ENCODE measurements at places on chromosomes 1 and 21.

DNA sequence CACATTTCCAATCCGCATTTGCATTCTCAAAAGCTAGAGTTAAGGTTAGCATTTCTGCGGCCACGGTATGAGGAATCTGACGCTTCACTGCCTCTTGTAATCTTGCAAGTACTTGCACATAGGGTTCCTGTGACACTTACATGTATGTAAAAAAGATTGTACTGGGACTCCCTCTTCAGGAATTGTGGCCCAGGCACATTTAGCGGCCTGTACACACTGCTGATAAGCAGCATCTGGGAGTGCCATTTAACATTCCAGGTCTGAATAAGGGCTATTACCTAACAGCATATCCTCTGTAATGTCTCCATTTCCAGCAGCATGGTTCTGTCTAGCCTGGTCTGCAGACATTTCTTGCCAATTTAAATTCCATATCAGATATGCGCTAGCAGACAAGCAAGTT, 75.7 kb downstream of the AXDND1 start:
- DNase-seq = no peak

GRCh38 chr1:15945832-15946448, 30.0 kb downstream of the ZBTB17 start:
- DNase-seq = no peak

DNA sequence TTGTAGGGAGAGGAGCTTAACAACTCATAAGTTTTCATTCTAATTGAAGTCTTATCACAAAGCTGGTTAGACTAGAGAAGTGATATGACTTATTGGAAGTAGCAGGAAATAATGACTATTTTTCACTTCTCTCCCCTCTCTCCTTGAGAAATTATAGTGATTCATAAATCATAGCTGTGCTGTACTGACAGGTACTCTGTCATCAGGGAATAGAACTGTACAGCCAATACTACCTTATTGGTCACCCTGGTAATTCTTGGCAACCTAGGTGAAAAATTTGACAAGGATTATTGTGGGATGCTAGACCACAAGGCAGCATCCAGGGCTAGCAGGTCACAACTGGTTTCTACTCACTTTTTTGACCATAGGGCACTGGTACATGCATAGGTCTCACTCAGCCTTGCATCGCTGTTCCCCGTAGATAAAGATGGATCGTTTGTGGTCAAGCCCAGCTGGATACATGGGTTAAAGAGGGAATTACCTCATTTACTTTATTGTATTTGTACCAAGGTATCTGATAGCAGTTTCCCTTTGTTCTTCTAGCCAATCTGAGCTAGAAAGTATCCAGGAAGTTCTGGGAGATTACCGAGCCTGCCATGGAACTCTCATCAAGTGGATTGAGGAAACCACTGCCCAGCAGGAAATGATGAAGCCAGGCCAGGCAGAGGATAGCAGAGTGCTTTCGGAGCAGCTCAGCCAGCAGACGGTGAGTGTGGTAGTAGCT, 113.6 kb downstream of the MACF1 start:
- peak; percentile 58 for DNase-seq

GRCh38 chr1:42504535-42505128, 41.5 kb downstream of the CCDC30 start:
- peak; percentile 7 for DNase-seq

GRCh38 chr1:84350550-84350949, 47.7 kb upstream of the DNASE2B start:
- no peak for DNase-seq

DNA sequence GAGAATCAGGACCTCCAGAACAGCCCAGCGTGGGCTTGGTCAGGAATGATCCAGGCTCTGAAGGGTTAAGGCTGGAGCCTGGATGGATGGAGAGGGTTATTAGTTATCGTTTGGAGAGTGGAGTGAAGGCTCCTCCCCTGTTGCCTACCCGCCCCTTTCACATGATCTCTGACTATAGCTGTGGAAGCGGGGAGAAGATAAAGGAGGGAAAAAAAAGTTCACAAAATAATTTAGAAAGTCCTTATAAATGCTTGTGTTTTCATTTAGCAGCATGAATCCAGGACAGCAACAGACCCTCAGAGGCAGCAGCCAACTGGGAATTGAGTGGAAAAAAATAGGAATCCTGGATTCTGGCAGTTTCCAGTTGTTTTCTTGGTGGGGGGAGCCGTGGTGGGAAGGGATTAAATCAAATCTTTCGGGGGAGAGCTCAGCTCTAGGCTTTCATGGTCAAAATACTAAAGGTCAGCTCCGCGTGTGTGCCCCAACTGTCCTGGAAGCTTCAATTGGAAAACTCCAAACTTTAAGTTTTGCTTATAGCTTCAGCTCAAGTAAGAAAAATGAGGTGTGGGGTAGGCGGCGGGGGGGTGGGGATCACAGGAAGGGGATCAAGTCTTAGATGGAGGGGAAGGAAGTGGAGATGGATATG, 595 bp upstream of the DDR2 start:
- peak; percentile 62 for DNase-seq

GRCh38 chr1:39657923-39658485, 13.9 kb downstream of the NT5C1A start:
- peak; percentile 59 for DNase-seq

- DNase-seq = no peak
Observed at GRCh38 chr1:84370266-84370665, 28.0 kb upstream of the DNASE2B start.

DNA sequence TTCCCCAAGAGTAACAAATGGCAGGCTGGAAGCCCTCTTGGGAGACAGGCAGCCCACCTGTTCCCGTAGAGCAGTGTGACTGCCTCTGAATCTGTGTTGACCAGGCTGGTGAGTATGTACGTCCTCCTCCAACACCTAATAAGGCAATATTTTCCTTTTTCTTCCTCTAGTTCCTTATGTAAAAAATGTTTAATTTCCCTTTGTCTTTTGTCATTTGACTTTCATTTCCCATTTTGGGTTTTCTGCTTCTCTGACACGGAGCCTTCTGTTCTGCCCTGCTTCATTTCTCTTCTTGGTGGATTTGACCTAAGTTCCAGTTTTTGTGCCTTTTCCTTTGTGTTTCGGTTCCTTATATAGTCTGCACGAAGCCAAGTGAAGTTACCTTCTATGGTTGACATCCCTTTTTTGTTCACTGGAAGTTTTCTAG, 65.8 kb upstream of the ATF3 start:
- no peak for DNase-seq

- no peak for DNase-seq
Observed at GRCh38 chr1:81574408-81574807, 226.3 kb upstream of the ADGRL2 start.

GRCh38 chr21:28418726-28419514, 573.8 kb downstream of the LTN1 start:
- DNase-seq = peak; percentile 72

- DNase-seq = no peak
Observed at GRCh38 chr1:55231745-55232144, 16.6 kb upstream of the USP24 start.

DNA sequence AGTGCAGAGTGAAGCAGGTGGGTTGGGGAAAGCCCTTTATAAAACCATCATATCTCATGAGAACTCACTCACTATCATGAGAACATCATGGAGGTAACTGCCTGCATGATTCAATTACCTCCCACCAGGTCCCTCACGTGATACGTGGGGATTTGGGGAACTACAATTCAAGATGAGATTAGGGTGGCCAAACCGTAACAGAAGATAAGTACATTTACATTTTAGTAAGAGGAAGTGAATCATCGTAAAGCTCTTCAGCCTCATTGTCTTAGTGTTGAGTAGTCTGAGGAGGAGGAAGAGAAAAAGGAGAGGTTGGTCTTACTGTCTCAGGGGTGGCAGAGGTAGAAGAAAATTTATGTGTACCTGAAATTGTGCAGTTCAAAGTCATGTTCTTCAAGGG, 1053.4 kb upstream of the ADGRL4 start:
- DNase-seq = peak; percentile 74

GRCh38 chr1:114854693-114855320, at the start of gene SYCP1:
SYCP1 (plus strand) TSS chr1:114854863; CDS start chr1:114855465, 602 bp downstream.
- no peak for DNase-seq

DNA sequence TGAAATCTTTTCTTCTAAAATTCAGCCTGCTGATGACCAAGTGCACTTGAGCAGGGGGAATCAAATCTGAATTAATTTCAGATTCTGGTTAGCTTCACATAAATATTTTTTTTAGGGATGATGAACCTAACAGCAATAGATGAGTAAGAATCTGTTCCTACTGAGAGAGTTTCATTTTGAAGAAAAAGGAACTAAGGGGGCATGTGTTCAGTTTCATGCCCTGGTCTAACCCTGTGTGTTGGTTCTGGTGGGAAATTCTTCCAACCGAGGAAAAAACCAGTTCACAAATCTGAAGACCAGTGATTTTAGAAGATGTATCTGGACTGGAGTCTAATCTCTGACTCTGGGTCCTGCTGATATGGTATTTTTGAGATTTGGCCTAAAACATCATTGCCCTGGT, 13.7 kb downstream of the SELL start:
- no peak for DNase-seq

DNA sequence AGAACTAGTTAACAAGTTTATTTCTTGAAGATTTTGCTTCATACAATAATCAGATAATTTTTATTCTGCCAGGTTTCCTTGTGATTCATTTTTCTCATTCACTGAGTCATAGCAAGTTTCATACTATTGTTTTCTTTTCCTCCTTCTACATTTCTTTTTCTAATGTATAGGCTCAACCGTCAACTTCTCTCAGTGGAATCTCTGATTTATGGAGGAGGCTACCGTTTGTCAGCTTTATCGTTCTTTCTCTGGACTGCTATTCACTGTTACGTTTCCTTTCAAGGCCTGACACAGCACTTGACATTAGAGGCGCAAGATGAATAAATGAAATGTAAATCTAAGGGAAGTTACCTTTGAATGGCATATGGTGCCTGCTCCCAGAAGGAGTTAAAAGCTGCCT, 284.3 kb upstream of the NR5A2 start:
- peak; percentile 70 for DNase-seq

Measured in NCI-H226 (cell line).